ENCODE measurements at places on chromosomes 2 and 18. TPM values are rescaled to one million over a fixed set of nuclear protein-coding genes. Genes with fewer than 3 reads are reported as not detected.

DNA sequence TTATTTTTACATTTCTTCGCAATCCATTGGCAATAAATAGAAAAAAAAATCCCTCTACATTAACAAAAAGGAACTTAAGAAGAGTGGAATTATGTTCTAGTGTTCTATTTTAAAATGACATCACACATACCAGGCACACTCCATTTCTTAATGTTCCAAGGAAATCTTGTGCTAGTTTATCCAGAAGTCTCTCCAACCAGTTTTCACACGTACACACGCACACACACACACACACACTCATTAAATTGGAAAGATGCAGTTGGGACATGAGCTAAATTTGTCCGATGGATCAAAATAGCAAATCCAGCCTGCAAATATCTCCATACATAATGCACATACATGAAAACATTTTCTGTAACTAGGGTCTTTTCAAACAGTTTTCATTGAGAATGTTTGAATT, 78.3 kb downstream of the KCNJ3 start:
- DNase-seq, result no peak

DNA sequence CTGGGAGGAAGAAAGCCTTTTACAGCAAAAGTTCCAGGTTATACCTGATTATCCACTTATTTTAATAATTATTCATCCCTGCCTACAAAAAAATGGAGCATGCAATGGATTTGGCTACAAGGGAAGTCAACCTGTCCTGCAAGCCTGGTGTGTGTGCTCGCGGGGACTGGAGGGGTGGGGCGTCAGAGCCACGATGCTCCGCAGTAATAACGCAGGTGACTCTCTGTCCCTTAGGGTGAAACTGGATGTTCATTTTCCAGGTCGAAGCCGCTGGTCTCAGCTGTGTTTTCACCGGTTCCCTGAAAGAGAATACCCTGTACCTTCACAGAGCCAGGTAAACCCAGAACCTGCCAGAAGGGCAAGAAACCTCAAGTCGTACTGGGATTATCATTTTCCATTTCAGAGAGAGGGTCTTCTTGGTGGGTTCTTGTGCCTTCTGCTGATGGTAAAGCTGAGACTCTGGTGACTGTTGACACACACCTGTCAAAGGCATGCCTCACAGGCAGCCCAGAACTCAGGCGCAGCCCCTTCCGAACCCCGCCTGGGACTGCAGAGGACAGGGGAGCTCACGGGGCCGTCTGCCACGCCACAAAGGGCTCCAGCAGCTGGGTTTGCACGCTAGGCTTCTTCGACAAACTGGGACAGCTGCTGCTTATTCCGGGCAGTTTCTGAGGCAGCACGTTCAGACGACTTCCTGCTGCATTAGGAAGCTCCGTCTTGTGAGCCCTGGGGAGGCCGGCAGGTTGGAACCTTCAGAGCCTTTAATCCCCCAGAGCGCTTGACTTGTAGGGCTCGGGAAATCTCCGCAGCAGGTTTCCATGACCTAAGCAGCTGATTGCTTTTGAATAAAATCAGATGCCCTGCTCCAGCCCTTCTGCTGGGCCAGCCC, 58.6 kb downstream of the KCNG2 start:
- no peak for DNase-seq

- DNase-seq, result no peak
Measured at GRCh38 chr2:211373203-211373602, 816.8 kb downstream of the CPS1 start.

DNA sequence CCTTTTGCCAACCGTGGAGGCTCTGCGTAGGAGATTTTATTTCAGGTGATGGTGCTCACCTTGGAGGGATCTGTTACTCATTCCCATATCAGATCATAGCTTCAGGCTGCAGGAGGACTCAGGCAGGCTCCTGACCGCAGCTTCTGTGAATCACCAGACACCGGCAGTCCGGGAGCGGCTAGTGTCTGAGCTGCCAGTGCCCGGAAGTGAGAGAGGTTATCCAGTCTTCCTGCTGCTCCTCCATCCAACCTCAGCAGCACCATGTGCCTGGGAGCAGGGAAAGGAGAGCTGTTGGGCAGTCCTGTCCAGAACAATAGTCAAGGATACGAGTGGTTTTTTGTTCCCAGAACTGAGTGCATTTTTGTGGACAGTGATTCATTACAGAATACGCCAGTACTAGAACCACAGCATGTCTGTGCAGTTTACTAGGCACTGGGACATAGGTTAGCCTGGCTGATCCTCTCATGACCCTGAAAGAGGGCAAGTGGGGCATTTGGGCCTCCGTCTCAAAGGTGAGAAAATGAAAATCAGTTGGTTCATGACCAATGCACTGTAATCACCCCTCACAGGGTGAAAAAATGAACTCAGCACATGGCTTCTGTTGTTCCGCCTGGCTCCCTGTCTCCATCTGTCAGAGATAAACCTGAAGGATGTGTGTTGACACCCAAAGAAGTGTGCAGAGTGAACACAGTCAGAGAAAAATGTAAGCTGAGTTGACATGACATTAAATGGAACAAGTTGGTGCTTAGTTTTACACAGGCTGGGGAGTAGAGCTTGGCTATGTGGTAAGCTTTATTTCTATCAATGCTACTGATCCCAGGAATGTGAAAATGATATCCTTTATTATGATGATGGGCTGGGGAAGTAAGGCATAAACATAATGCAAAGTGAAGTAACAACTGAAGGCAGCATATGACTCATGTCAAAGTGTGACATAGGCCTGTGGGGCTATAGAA, 12.2 kb downstream of the FHOD3 start:
- DNase-seq, result peak; percentile 60

DNA sequence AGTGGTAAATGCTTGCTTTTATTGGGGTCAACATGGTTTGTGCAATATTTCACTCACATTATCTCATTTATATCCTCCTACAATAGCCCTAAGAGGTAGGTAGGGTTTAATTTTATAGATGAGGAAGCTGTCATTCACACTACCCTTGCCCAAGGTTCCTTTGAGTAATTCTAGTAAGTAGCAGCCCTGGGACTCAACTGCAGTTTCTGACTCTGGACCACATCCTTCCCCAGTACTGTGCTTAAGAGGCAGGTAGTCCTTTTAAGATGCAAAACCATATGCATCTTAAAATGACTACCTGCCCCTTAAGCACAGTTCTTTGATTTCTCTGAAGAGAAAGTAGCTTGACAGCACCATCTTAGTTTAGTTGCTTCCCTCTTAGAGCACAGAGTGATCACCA, 15.7 kb upstream of the NT5C1B start:
- no peak for DNase-seq

DNA sequence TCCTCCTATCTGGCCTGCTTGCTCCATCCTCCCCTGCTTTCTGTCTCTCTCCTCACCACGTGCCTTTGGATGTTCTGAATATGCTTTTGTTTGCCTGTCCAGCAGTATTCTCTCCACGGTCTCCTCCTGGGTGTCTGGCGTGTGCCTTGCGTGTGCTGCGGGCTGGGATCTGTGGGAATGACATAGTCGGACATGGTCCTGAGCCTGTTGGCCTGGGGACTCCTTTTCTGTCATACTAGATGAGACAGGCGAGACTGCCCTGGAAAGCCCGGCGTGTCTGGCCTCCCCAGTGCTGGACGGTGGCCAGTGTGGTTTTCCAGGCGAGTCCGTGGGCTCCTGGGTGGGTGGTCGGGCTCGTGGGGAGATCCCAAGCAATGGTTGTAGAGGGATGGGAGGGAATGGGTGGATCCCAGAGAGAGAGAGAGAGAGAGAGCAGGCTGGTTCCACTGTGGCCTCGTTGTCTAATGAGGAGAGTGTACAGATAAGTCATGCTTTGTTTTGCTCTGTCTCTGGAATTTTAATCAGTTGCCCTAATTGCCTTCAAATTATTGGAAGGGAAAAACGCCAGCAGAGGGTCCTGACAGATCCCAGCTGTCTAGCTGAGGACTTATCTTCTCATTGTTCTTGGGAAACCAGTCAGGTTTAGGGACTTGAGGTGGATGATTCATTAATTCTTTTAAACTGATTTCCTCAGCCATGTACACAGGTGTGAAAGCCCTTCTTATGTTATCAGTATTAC, 58.3 kb downstream of the HPCAL1 start:
- no peak for DNase-seq

- DNase-seq, result no peak
Measured at GRCh38 chr2:13604951-13605661, 888.4 kb downstream of the TRIB2 start.

GRCh38 chr2:234993541-234993981, 41.7 kb downstream of the SH3BP4 start:
- DNase-seq, result no peak

- no peak for DNase-seq
Measured at GRCh38 chr2:182144041-182144775, 158.6 kb downstream of the PPP1R1C start.

DNA sequence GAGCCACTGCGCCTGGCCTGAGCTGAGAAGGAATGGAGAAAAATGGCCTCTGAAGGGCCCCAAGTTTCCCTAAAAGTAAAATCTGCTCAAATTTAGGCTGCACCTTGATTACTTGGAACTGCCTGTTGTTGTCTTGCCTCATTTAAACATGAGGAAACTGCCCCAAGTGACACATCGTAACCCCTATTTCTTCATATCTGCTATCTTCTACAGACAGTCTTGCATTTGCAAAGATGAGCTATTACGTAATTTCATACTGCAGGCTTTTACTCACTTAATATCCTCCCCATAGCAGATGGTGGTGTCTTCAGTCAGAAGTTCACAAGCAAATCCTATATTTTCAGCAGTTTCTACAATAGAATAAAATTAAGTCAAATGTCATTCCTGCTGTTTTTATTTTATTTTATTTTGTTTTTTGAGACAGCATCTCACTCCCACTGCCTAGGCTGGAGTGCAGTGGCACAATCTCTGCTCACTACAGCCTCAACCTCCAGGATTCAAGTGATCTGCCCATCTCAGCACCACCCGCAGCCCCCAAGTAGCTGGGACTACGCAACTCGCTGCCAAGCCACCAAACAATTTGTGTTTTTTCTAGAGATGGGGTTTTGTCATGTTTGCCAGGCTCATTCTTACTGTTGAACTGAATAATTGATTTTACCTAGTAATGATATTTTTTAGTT, 45.3 kb upstream of the NARS1 start:
- DNase-seq, result no peak

DNA sequence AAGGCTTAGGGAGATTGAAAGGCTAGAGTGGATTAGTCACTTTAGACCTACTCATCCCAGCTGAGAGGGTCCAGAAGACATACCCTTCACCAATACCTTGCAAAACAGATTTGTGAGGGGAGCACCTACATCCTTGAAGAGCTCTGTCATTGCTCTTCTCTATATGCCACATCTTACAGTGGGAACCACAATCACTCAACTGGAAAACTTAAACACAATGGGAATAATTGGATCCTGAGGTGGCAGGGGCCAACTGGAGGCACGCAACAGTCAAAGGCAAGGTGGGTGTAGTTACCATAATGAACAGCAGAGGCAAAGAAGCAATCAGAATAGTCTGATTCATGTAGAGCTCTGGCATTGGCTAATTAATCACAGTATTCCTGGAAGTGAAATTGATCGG, 35.4 kb downstream of the PDE1A start:
- no peak for DNase-seq

DNA sequence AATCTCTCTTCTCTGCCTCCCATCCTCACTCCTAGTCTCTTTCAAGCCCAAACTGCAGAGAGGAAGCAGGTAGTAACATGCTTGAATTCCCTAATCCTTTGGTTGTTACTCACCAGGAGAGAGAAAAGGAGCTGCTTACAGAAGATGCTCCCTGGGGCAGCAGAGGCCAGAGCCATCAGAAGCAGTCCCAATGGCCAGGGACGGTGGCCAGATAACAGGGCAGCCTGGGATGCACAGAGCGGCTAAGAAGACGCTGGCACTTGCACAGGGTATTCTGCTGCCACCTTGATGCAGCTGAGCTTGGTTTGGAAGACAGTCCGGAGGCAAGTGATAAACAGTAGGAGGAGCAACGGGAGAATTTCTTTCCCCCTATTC, 250 bp downstream of the DSC1 start:
- DNase-seq, result no peak

- DNase-seq, result no peak
Measured at GRCh38 chr2:219870041-219870440, 242.6 kb downstream of the SLC4A3 start.

DNA sequence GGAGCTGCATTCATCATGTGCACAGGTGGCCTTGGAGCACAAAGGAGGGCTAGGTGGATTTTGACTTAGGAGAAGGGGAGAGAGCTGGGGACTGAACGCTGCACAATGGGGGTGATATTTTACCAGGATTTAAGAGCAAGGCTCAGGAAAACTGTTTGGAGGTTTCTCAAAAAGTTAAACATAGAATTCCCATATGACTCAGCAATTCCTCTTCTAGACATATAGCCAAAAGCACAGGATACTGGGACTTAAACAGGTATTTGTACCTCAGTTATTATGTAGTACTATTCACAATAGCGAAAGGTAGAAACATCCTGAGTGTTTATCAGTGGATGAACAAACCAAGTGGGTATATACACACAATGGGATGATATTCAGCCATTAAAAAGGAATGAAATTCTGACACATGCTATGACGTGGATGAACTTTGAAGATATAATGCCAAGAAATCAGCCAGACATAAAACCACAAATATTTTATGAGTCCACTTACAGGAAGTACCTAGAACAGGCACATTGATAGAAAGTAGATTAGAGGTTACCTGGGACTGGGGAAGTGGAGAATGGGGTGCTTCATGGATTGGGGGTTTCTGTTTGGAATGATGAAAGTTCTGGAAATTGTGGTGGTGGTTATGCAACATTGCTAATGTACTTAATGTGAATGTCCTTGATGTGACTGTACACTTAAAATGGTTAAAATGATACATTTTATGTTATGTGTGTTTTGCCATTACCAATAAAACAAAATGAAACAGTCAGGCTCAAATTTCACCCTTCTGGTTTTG, 216.9 kb downstream of the HAUS1 start:
- no peak for DNase-seq

DNA sequence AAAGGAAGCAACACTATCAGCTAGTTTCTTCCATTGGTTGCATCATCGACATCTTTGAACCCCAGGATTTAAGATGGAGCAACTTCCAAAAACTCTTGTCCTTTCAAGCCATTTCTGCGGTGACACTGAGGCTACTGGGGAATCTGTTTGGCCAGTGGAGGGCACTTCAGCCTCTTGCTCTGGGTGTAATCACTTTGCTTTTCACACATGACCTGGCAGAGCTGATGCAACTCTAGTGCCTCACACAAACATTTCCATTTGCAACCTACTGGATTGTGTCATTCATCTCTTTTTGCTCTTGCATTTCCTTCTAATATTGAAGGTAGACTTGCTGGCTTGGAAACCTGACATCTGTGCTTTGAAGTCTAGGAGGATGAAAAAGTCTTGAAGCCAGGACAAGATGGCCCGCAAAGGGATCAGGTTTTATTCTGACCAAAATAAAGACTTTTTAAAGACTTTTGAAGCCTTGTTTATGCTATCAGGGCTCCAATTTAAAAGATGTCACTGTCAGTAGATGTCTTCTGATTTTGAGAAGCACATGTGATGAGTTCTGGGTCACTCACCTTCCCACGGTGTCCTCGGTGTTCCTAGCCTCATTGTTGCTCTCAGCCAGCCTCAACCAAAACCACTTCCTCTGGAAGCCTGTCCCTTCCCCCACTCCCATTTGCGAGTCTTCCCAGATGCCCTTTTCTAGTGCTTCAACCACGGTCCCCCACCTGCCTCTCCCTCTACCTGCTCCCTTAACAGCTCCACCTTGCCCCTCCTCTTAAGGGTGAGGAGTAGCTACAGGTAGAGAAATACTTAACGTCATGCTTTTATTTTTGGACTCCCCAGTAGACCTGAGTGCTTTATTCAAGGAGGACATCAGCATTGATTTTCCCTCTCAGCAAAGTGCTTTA, 69.7 kb upstream of the KCNE4 start:
- DNase-seq, result peak; percentile 17

SLC5A6 gene
- total RNA-seq, result 19.2 TPM

AAMP gene
- 123 TPM for total RNA-seq

GKN1 gene
- not detected for total RNA-seq

DLX1 gene
- not detected for total RNA-seq

ANTXR1 gene
- total RNA-seq, result 152 TPM

CIDEA gene
- not detected for total RNA-seq

CYS1 gene
- 13.0 TPM for total RNA-seq

All from ovary (tissue), 10 donors.